ENCODE measurements at places on chromosomes 2 and 18.

DNA sequence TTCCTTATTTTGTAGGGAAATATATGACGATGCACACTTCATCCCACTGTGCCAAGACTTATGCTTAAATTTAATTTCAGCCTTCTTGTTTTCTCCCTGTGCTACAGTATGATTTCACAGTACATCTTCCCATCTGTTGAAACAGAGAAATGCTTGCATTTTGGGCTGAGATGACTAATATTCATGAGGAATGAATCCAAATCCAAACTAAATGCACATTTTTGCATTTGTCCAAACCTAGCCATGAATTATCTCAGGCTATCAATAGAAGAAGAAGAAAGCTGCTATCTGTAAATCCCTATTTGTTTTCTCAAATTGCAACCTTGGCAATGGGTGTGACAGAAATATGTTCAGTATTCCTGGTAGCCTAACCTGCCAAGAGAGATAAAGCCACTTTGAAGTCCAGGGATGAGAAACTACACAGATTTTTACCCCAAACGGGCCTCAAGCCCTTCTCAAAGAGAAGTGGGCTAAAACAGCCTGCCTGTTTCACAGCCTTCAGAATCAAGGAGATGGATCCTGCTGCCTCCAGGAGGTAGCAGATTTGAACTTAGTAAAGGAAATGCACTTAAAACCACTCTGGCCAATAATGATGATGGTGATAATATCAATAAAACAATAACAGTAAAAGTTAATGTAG lies 306.9 kb upstream of the NT5C1B start:
- no peak for DNase-seq

DNA sequence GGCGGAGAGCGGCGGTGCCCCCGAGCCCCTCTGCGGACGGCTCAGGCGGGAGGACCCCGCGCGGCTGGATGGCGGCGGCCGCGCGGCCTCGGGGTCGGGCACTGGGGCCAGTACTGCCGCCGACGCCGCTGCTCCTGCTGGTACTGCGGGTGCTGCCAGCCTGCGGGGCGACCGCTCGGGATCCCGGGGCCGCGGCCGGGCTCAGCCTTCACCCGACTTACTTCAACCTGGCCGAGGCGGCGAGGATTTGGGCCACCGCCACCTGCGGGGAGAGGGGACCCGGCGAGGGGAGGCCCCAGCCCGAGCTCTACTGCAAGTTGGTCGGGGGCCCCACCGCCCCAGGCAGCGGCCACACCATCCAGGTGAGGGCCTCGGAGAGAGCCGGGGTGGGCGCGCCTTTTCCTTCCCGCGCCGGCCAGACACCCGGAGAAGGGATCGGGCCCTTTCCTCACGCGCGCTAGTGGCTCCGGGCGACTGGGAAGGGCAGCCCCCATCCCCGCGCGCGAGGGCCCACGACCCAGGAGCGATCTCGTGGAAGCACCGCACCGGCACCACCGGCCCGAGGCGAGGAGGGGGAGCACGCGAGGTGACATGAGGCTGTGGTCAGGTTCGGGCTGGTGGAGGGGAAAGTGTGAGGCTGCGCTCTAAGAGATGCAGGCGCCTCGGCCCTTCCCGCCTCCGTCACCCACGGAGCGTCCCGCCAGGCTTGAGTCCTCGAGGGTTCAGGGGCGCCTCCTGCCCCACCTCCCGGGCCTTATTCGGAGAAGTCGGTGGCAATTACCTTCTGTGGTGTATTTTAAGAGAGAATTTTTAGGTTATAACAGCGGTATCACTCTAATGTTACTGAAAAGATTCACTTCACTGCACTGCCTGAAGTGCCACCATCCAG lies 607 bp downstream of the LAMA3 start:
- no peak for DNase-seq

GRCh38 chr2:205739620-205740019 lies 57.3 kb downstream of the NRP2 start:
- DNase-seq: no peak

GRCh38 chr2:55902971-55903370 lies 20.6 kb downstream of the EFEMP1 start:
- DNase-seq: no peak

- DNase-seq: no peak
Observed at GRCh38 chr2:2587354-2587753, 256.3 kb upstream of the MYT1L start.

Measured in T-helper 2 cell (primary cell).